ENCODE measurements at places on chromosomes 6 and 20.
A peak's percentile ranks its signal among the peaks of the same experiment; 100 is the strongest.

- peak; percentile 78 for DNase-seq
Measured at GRCh38 chr6:168908166-168908565, 345.5 kb downstream of the THBS2 start.

- DNase-seq: peak; percentile 30
Measured at GRCh38 chr6:96743496-96743895, 93.8 kb downstream of the GPR63 start.

GRCh38 chr6:89042664-89043063, 37.9 kb upstream of the PNRC1 start:
- no peak for DNase-seq

GRCh38 chr6:31394381-31394780, 9.0 kb upstream of the MICA start:
- no peak for DNase-seq

DNA sequence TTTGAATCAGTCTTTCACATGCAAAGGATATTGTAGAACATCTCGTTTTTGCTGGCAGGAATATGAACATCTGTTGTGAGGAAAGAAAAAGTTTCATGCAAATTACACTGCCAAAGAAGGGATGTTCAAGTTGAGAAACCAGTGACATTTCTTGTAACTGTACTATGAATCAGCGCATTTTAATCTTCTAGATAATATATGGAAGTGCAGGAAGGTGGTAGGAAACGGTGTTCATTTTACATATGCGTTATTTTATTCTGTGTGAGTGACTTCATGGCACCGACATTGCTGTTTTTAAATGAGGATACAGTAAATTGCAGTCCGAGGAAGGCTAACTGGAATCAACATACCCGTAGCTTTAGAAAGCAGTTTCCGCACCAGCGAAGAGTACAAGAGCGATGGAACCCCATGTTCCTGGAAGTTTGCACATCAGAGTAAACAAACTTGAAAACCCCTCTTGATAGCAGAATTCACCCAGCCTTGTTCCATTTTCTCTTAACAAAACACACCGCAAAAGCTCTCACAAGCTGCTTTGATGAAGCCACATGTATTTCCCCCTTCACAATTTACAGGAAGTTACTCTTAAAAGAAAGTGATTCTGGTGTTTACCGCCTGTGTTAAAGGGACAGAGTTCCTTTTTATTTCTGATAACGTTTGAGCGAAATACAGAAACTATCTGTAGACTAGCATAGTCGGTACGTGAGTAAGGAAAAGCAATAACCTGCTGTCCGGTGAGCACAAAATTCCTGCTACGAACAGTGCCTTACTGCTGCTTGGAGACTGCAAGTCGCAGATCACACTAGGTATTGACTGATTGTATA, 11.5 kb downstream of the PRDM1 start:
- DNase-seq: peak; percentile 51

DNA sequence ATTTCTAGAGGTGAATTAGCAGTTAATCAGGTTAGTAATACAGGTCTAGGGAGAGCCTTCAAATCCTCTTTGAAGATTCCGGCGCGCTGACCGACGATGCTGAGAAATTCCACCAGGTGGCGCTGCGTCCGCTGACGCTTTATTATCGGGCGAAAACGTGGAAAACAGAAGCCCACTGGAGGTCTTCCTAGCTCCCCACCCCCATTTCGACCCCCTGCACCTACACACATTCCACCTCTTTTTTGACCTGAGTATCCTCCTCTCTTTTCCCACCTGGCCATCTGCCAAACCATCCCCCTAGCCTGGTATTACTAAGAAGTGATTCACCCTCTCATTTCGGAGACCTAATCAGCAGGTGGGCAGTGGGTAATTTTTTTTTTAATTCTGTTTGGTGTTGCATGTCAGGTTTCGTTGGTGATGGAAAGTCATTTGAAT, 65.4 kb upstream of the RIN2 start:
- peak; percentile 58 for DNase-seq

- DNase-seq: no peak
Measured at GRCh38 chr20:9367746-9368145, 146.6 kb upstream of the LAMP5 start.

GRCh38 chr6:38153798-38154345, 334.3 kb downstream of the ZFAND3 start:
- no peak for DNase-seq

DNA sequence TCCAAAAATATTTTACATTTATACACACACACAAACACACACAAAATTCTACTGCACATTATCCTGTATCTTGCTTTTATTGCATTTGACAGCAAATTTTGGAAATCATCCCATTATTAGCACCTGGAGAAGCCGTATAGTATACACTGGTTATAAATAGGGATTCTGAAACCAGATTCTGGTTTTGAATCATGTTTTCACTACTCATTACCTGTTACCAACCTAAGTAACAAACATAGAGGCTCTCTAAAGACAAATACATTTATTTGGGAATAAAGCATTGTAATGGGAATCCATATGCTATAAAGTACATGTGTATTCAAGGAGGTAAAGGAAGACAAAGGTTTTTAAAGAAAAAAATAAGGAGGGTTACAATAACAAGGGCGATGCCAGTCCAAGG, 106.8 kb downstream of the OR2B2 start:
- DNase-seq: no peak

- DNase-seq: peak; percentile 29
Measured at GRCh38 chr6:90370493-90370959, 73.9 kb upstream of the BACH2 start.

DNA sequence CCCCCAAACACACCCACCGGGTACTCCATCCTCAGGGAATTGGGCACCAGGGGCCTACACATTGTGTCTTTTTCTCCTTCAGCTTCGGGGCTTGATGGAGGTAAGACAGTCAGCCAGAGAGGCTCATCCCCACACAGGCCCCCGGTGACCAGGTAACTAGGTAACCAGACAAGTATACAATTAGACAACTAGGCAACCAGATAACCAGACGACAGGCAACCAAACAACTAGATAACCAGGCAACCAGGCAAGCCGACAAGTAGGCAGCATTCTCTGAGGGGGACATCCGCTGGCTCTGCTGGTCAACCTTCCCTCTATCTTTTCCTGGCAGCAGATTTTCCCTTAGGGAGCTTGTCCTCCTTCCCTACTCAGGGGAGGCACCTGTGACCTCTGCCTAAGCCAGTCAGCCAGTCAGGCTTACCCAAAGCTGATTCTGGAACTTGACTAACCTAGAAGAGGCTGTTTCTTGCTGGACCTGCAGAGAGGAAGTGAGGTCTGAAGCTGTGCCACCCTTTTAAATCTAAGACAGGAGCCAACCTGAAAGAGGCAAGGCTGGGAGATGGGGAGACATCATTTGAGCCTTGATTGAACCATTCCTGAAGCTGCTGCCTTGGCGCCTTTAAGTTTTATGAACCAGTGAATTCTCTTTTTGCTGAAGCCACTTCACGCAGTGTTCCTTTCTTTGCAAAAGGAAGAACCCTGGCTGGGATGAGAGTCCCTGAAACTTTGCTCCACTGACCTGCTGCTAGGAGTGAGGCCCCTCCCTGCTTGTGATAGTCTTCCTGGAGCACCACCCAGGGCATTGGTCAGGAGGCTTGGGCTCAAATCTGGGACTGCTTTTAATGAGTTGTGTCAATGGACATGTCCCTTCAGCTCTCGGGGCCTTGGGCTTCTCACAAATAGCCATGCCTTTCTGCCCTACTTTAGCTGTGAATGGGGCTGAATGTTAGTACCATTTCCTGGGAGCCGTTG, 96.4 kb upstream of the RNF24 start:
- DNase-seq: no peak

DNA sequence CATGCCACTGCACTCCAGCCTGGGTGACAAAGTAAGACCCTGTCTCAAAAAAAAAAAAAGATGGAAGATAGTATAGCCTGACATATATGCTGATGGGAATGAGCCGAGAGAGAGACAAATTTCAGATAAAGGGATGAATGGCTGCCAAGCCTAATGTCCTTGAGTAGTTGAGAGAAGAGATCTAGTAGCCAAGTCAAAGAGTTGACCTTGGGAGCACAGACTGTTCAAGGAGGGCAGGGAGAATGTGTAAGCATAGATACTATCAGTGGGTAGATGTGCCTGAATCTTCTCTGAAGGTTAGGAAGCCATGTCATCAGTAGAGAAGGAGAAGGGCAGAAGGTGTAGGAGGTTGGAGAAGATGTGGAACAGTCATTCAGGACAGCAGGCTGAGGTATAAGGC, 20.0 kb upstream of the ABCC10 start:
- no peak for DNase-seq

DNA sequence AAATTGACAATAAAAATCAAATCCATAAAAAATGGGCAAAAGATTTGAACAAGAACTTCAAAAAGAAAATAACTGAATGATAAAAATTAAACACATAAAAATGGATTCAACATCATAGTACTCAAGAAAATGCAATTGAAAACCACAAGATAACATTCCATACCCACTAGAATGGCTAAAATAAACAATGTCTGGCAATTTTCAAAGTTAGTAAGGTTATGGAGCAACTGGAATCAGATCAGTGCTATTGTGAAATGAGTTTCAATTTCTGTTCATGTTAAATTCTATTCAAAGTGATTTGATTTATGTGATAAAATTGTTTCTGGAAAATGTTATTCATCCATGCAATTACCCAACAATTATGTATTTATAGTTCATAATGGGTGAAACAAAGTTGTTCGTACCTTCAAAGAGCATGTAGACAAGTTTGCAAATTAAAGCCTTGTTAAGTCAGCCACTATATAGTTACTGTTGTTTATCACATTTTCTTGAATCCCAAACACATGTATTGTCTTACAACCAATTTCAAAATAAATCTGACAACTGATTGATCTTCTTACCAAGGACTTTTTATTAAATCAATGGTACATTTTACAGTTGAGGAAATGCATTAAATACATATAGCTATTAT, 151.5 kb upstream of the CENPW start:
- DNase-seq: peak; percentile 53

- DNase-seq: peak; percentile 41
Measured at GRCh38 chr6:4957521-4958231, 46.2 kb downstream of the RPP40 start.

- DNase-seq: no peak
Measured at GRCh38 chr20:60215816-60216730, 257.9 kb downstream of the CDH26 start.

- DNase-seq: no peak
Measured at GRCh38 chr6:51528556-51528955, 558.9 kb downstream of the PKHD1 start.

GRCh38 chr6:139863346-139863745, 488.9 kb upstream of the CITED2 start:
- DNase-seq: no peak

Measured in ELR (cell line).